ENCODE measurements at places on chromosomes 4 and X.
A peak's percentile ranks its signal among the peaks of the same experiment; 100 is the strongest.

DNA sequence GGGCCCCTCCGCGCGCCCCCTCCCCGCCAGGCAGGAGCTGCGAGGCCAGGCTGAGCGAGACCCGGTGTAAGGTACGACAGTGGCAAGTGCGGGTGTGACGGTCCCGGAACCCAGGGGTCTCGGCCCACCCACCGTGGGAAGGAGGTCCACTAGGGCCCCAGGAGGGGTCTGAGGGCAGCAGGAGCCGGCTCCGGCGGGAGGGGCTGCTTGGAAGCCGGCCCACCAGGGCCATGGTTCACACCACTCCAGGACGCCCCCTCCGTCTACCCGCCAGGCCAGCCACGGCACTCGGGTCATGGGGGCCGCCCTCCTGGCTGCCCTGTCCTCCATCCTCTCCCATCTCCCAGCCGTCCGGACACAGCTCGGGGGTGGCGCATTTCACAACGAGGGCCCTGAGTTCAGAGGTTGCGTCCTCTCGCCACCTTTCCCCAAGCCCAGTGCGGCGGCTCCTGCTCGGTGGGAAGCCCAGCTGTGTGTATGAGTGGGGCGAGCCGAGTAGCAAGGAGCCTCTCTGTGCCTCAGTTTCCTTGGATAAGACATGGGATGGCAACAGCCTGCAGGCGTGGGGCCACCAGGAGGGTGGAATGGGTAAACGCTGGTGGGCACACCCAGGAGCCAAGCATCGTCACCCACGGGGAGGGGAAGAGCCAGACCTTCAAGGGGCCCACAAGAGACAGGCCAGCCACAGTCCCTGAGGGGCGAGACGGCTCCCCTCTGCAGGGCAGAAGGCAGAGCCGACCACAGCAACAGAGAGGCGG, 81.3 kb downstream of the FAM53A start:
- DNase-seq = no peak

DNA sequence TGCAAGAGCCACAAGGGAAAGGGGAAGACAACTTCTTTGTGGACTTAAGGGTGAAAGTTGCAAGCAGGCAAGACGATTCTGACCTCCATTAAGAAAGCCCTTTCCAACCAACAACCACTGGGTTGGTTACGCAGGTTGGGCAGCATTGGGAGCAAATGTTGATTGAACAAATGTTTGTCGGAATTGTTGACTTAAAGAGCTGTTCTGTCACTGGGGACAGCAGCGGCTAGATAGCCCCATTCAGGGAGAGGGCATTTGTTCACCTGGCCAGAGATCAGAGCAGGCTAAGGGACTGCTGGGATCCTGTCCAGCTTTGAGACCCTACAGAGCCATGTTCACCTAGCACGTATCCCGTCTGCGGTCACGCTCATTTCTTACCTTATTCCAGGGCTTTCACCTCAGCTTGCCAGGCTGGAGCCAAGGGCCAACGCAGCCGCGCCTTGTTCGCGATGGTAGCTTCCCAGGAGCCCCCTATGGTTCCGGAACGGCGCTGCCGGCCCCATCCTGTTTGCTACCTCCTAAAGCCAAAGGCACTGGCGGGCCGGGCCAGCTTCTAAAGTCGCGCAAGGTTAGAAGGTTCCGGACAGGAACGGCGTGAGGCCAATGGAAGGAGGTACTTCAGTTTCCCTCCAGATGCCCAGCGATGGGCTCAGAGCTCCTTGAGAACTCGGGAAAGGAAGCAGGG, 24.6 kb downstream of the F9 start:
- no peak for DNase-seq

DNA sequence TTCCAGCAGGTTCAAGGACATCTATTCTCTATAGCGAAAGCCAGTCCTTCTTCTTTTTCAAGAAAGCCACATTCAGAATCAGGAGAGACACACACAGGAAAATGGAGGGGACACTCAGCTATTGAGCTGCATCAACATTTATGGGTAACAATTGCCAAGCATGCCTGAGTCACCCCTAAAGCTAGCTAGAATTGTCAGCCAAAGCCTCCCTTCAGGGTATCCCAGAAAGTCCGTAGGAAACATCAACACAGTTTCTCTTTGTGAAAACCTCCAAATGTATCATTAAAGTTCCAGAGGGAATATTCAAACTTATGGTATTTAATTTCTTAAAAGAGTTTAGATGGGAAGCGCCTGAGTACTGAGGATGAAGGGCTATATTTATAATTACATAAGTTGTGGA, 331.1 kb upstream of the SLC7A11 start:
- DNase-seq = no peak

GRCh38 chr4:21738821-21739220, 209.8 kb downstream of the KCNIP4 start:
- DNase-seq = no peak

DNA sequence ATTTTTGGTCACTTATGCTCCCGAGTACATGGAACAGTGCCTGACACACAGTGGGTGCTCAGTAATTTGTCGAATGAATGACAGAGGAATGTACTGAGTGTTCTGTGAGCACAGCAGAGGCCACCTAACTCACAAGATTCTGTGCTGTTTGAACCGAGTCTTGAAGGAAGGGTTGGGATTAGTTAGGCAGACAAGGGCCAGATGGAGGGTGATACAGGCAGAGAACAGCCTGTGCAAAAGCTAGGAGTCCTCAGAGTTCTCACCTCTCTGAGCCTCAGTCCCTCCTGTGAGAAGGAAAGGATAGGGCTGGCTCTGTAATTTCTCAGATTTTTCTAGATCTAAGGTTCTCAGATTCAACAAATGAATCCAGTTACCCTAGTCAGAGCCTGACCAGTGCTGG, 108.8 kb downstream of the NHSL2 start:
- peak; percentile 10 for DNase-seq

- no peak for DNase-seq
Measured at GRCh38 chr4:96175871-96176270, 336.0 kb downstream of the PDHA2 start.

DNA sequence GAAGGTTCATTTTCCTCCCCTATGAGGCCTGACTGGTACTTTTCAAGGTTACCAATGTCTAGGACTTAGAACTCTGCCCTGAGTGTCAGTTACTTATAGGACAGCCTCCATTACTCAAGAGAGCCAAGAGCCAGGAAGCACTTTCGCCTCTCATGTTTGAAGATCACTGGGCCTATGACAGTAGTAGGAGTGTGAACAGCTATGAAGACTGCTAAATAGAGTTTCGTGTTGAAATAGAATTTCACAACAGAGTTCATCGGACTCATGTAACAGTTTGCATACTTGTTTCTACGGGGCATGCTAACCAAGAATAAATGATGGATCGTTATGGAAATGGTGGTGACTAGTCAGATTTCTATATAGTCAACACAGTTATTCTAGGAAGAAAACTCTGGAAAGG, 97.8 kb upstream of the GPC4 start:
- no peak for DNase-seq

- no peak for DNase-seq
Measured at GRCh38 chrX:97597954-97598353, 714.2 kb downstream of the RPA4 start.

Measured in osteocyte (in vitro differentiated cells).